ENCODE measurements at places on chromosomes 7 and 10.

GRCh38 chr7:99373091-99374066, 1.2 kb upstream of the ARPC1B start:
- no peak for DNase-seq

DNA sequence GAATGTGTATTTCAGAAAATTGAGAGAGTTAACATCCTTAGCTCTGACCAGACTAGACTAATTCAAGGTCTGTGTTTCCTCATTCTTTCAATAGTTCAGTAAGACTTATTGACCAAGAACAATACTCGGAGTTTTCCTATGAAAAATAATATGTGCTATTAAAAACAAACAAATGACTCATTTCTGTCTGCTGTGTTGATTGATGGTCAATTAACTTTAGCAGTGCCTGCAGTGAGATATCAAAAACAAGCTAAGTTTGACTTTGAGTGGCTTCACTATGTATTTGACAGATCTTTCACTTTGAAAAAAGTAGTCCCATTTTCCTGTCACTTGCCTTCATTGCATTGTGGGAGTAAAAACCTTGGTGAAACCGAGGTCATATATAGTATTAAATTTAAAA, 91.0 kb downstream of the GNAT3 start:
- no peak for DNase-seq

DNA sequence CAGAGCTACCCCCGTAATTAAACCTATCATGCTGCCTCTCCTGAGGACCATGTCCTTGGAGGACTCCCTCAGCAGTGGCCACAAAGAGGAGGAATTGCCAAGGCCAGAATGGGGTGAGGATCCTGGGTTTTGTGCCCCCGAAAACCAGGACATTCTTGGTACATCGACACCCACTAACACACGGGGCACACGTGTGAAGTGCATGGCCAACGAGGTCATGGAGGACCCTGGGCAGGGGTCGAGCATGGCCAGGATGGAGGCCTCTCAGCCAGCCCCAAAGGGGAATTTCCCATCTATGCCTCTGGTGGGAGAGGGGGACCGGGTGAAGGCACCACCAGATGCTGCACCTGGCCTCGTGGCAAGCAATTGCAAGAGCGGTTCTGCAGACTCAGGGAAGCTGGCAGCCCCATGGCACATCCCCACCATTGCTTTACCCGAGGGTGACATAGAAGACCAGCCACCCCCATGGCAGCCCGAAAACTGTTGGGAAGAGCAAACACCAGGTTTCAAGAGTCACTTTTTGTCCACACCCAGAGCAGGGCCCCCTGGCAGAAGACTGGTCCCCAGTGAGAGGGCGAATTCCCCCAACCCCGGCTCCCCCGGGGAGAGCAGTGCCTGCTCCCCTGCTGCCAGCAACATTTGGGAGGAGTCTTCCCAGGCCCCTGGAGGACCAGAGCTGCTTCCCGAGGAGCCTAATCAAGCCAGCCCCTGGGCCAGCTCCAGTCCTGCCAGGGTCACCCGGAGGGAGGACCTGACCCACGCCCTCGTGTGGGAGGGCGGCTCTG, 26.4 kb downstream of the C10orf71 start:
- no peak for DNase-seq

GRCh38 chr10:14588084-14588937, 186.4 kb downstream of the FAM107B start:
- peak; percentile 86 for DNase-seq

DNA sequence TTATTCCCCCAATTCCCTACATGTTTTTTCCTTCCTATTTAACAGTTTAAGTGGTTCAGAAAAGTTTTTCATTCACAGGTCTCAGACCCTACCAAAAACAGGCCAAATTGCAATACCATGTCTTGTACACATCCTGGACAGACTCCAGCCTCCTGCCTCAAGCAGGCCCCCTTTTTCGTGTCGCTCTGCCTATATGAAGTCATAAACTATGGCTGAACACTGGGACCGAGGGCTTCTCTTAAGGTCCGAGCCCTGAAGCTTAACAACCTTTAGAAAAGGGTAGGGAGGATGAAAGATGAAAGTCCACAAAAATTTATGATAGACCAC, 1.4 kb downstream of the FBXW4 start:
- DNase-seq = no peak

- DNase-seq = no peak
These were observed 34.8 kb downstream of the ITGB8 start for GRCh38 chr7:20365486-20365885.

DNA sequence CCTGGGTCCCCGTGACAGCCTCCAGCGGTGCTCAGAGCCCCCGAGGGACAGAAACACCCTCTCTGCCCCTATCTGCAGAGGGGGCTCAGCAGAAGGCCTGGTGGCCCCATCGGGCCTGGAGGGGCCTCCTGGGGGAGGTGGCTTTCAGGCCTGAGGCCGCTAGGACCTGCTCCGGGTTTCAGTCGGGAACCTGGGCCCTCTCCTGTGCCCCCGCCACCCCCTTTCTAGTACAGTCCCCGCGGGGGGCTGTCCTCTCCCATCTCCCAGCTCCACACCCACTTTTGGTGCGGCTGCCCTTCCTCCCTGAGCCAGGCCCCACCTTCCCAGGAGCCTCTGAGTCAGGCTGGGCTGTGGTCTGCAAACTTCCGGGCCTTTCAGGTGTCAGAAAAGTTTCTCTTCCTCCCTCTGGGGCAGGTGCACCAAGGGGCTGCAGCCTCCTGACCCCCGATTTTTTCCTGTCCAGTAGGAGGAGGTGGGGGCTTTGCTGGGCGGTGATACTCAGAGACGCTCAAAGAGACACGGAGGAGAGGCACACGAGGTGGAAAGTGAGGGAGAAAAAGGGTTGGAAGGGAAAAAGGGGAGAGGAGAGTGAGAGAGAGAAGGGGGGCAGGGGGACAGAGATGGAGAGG, 692 bp downstream of the CARD11 start:
- DNase-seq = no peak

- peak; percentile 54 for DNase-seq
These were observed 92.4 kb downstream of the KIF20B start for GRCh38 chr10:89793649-89794254.

Measured in CD14-positive monocyte (primary cell).